ENCODE measurements at places on chromosomes 6 and 20.

DNA sequence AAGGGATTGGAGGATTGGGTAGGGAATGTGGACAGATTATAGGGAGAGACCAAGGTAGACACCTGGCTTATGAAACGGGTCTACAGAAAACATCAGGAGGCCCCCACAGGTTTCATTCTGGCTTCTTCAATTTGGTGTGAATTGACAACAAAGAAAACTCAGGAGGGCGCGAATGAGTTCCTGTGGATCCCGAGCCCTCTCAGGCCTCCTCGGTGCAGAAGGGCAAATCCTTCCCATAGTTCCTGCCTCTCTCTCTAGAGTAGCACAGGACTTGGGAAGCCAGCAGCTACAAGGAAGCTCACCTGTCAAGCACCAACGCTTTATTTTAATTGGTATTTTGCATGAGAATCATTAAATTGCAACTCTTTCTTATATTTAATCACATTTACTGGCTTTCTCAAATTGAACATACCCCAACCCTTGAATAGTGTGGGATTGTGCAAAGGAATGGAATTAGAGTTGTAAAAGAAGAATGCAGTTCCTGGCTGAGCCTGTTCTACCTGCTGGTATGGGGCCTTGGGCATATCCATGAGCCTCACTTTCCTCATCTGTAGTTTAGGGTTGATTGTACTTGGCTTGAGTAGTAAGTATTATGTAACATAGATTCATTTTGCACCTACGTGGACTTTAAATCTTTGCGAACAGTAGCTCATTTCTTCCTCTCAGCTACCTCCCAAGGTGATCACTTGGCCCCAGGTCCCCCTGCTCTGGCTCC, 56.4 kb upstream of the PHACTR2 start:
- no peak for DNase-seq

- DNase-seq: peak; percentile 94
Observed at GRCh38 chr6:29011276-29011734, 6.2 kb upstream of the ZNF311 start.

DNA sequence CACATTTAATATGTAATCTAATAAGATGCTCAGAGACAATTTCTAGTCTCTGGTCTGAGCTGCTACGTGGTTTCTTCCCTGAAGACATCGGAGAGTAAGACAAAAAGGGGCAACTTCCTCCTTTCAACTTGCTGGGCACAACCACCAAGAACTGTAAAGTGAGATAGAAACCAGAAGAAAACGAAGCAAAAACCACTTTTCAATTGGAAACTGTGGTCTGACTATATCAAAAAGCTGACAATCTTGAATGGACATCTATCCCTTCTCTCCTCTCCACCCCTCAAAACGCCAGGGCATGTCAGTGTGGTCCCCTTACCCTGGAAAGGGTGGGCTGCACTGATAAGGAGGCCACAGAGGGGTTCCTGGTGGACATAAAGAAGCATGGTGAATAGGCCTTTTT, 269.1 kb downstream of the CD83 start:
- peak; percentile 75 for DNase-seq

DNA sequence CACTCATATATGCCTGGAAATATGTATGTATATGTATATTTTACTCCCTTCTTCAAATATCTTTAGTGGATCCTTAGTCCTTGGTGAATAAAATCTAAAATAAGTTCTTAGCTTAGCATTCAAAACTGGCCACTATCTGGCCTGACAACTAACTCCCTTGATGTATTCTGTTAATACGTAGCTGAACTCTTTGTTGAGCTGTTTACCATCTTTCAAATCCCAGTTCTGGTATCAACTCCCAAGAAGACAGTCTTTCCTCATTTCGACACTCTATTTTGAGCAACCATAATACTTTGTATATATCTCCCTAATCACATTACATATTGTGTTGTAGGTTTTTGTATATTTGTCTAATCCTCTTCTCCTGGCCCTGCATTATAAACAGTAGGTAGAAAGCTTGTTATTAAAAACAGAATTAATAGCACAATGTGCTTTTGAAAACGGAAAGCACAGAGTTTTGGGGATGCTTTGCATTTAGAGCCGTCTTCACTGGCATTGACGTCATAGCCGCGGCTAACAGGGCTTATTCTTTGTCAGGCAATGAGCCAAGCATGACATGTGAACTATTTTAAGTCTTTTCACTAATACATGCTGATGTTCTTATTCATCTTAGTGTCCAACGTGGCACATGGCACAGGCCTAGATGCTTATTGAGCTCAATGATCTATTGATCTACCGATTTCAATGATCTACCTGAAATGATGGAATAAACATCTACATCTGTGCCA, 47.2 kb upstream of the CCN2 start:
- no peak for DNase-seq

DNA sequence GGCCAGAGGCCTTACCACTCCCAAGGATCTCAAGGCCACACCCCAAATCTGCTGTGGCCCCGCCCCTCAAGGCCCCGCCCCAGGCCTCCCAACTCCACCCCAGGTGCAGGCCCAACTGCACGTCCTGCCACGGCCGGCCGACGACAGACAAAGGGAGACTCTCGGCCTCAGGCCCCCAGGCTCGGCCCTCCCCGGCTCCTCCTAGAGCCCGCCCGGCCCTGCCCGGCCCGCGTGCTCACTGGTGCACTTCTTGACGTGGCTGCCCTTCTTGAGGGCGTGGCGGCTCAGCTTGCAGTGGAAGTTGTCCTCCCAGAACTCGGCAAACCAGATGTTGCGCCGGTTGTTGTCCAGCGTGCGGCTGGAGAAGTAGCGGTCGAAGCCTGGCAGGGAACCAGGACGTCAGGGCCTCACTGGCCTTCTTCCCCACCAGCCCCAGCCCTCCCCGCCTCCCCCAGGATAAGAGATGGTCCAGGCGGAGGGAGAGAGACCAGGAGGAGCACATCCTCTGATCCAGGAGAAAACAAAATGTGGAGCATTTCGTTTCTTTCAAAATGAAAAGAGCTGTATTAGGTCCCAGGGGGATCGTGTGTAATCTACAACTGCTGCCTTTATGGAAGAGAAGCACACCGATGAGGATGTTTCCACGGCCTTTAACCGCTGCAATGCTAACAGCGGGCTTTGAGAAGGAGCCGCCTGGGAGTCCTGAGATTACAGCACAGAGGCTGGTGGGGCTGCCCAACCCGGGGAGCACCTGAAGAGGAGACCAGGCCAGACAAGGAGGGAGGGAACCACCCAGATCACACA, 89.4 kb downstream of the GRM4 start:
- DNase-seq: no peak

- DNase-seq: peak; percentile 38
Observed at GRCh38 chr20:8271727-8272126, 139.7 kb downstream of the PLCB1 start.

- DNase-seq: no peak
Observed at GRCh38 chr6:53439556-53439955, 90.8 kb upstream of the ELOVL5 start.

GRCh38 chr20:13166011-13166410, 55.1 kb upstream of the ISM1 start:
- no peak for DNase-seq

DNA sequence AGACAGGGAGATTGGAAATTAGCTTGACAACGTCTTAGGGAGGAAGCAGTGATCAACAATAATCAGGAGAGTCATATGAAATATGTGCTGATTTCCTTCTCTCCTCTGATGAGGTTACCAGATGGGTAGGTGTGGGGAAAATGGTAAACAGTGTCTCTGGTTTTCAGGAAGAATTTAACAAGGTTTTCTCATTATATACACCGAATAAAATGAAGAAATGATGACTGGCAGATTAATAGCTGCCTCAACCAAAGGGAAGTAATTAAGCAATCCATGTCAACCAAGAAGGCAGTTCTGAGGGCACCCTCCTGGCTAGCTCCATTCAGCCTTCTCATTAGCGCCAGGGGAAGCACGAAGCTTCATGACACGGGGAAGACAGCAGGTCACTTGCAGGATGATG, 12.7 kb upstream of the RAMACL start:
- no peak for DNase-seq

DNA sequence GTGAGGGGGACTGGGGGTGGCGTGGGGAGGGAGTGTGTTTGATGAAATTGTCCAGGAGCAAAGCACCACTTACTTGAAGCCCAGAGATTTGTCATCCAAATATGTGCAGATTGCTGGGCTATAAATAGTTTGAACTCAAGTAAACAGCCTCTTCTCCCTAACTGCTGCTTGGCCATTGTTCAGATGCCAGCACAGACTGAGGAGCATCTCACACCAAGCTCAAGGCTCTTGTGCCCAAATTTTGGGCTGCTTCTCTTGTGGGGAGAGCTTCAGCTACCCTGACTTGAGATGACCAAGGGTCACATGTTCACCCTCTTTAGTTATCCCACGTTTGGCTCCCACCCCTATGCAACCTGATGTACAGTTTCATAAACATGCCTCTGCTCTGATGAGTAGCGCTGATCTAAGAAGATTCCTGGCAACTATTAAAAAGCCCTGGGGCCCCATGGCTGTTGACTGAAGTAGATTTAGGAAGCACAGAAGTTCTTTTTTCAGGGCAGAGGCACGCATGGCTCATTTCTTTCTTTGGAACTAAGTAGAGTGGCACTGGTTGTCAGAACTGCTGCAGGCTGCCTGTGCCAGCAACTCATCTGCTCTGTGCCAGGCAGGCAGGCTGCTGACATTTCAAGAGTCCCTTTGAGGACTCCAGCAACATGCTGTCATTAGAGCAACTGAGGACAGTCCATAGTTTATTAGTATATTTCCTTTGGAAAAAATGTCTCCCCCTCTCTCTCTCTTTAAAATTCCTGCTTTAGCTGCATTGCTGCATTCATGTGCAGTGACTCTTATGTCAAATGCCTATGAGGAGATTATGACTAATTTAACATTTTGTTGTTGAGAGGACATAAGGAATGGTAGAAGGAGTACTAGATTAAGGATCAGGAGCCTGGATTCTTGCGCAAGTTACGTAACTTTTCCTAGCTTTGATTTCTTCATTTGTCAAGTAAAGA, 9.6 kb upstream of the PKIG start:
- DNase-seq: peak; percentile 30

GRCh38 chr20:43831481-43832065, 83.1 kb upstream of the TOX2 start:
- no peak for DNase-seq

DNA sequence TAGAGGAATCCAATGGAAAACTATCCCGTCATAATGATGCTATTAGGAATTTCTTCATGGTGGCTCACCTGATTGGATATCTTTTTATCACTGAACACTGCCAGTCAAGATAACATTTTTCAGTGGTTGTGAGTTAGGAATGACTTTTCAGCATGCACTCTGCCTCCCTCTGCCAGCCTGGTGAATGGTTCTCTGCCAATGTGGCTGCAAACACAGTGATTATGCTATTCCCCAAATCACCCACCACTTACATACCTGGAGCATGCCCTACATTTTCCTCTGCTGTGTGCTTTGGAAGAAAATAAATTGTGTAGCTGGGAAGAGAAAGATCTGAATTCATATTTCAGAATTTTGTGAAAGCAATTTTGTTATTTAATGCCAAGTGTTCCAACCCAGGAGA, 102.6 kb upstream of the LAMP5 start:
- DNase-seq: no peak

- DNase-seq: peak; percentile 73
Observed at GRCh38 chr6:123965894-123966293, 162.2 kb downstream of the NKAIN2 start.

DNA sequence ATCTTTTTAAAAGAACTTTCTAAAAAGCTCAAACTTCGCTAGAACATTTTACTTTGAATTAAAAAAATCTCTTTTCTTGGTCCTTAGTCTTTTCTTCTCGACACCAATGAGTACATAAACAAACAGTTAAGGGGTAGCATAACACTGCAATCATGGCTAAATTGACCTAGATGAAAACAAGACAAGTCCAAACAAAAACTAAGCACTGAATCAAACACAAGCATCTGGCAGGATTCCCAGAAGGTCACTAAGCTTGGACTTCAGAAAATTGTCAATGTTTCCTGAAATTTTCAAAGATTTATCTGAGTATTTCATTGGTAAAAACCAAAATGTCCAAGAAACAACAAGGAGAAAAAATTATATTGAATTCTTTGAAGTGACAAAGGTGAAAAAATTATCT, 5.0 kb downstream of the COL21A1 start:
- no peak for DNase-seq

DNA sequence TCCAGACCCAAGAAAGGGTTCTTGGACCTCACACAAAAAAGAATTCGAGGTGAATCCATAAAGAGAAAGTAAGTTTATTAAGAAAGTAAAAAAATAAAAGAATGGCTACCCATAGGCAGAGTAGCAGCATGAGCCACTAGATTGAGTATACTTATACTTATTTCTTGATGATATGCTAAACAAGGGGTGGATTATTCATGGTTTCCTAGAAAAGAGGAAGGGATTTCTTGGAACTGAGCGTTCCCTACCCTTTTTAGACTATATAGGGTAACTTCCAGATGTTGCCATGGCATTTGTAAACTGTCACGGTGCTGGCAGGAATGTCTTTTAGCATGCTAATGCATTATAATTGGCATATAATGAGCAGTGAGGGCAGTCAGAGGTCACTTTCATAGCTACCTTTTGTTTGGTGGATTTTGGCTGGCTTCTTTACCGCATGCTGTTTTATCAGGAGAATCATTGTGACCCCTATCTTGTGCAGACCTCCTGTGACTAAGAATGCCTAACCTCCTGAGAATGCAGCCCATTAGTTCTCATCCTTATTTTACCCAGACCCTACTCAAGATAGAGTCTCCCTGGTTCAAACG, 44.3 kb downstream of the TENT5A start:
- peak; percentile 90 for DNase-seq

GRCh38 chr6:141669141-141669540, 463.6 kb upstream of the GJE1 start:
- DNase-seq: no peak

GRCh38 chr6:30882759-30883684, 1.3 kb upstream of the DDR1 start:
- DNase-seq: no peak

GRCh38 chr20:50969435-50969834, 10.8 kb downstream of the MOCS3 start:
- DNase-seq: no peak

DNA sequence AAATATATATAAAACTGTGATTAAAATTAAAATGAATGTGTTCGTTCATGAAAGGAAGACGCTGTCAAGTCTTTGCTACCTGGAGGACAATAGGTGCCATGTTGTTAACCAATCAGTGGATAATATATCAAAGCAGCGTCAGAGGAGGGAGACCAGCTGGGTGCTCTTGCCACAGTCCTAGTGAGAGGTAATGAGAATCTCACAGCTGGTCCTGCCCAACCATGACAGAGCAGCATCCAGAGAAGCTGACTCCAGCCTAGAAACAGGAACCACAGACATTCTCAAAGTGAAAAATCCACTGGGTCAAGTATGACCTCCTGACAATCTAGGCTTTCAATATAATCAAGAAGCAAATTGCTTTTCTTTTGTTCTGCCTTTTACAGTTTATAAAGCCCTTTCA, 94.5 kb upstream of the LRFN2 start:
- DNase-seq: no peak

GRCh38 chr6:66675906-66676305, 968.9 kb upstream of the EYS start:
- no peak for DNase-seq

- DNase-seq: no peak
Observed at GRCh38 chr6:161225681-161226008, 48.2 kb downstream of the AGPAT4 start.
